ENCODE measurements at places on chromosomes 11 and 22.

- no peak for DNase-seq
Observed at GRCh38 chr22:47295982-47296381, 533.5 kb downstream of the TBC1D22A start.

- no peak for DNase-seq
Observed at GRCh38 chr11:102981324-102981910, 25.9 kb upstream of the MMP13 start.

DNA sequence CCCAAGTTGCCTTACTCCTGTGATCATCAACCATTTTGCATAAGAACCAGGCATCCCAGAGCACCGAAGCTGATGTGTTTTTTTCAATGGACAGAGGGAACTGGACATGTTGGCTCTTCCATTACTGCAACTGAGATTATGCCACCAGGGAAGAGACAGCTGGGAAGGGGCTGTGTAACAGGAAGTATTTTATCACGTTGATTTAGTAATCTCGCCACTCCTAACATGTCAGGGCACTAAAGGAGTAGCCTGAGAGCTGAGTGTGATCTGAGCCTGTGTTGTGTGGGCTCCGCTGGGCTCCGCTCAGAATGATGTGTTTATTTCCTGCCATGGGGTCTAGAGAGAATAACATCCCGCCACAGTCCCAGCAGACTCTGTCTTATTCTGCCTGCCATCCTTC is 165.4 kb downstream of the GRIK4 start:
- no peak for DNase-seq

DNA sequence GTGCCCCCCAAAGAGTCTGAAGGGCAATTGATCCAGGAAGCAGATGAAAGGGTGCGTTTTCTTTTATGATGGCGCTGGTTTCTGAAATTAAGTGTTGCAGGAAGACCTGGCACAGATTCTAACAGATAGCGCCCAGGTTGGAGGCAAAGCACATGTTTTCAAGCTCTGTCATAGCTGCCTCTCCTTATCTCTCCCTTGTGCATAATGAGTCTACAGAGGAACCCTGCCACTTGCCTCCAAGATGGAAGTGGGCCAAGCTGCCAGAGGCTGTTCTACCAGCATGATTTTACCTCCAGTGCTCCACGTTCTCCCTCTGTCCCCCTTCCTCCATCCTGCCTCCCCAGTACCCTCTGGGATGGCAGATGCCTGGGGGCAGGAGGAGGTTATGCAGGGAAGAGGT is 30.0 kb upstream of the TLCD5 start:
- DNase-seq = no peak

DNA sequence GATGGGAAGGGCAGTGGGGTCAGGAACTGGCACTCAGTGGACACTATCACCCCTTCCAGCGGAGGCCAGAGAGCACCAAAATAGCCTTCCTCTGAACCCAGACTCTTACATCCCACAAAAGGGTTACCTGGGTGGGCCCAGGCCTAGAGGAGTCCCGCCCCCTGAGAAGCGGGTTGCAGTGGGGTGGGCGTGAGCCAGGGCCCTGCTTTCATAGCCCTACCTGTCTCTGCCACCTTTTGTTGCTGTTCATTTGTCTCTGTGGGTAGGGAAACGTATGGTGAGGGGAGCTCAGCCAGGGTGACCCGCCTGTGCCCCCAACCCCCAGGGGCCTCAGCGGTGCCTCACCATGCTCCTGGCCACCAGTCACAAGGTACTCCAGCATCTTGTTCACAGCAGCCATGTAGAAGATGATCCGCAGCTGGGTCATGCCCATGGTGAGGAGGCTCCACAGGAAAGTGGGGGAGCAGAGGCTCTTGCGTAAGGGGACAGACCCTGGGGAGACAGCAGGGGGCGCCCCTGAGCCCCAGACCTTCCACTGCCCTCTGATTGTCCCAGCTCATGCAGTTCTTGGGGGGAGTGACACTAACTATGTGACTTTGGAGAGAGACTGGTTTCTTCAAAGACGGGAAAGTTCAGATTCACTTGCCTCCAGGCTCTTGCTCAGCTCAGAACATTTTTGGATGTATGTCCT is 24.0 kb downstream of the SLC43A1 start:
- peak; percentile 40 for DNase-seq

GRCh38 chr22:44697423-44698141 is 4.4 kb upstream of the PRR5 start:
- peak; percentile 73 for DNase-seq

DNA sequence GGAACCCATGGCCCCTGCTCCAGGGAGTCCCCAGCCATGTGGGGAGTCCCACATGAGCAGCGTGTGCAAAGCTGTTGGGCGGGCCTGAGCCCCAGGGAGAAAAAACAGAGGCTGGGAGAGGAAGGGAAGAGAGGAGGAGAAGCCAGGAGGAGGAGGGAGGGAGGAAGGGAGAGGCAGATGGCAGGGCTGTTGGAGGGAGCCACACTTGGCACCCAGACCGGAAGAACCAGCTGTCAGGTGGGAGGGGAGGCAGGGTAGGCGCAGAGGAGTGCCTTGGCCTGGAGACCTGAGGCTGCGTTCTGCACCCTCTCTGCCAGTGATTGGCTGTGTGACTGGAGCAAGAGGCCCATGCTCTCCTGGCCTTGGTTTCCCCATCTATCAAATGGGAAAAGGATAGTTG is 6.7 kb downstream of the SYNGR1 start:
- no peak for DNase-seq

GRCh38 chr11:111166598-111166997 is 78.9 kb upstream of the POU2AF2 start:
- DNase-seq = no peak

Data from ACHN (cell line).